H1 (cell line): ENCODE measurements at places on chromosomes 12 and 14. TPM values are rescaled to one million over a fixed set of nuclear protein-coding genes. Genes with fewer than 3 reads are reported as not detected.

The KRT72 gene
- polyA plus RNA-seq, result not detected in 2 replicates

The SLC39A2 gene
- polyA plus RNA-seq, result 0.14 and 0.31 TPM in 2 replicates

The TAS2R8 gene
- polyA plus RNA-seq, result not detected in 2 replicates

The ATP5F1B gene
- 1,127 and 1,522 TPM in 2 replicates for polyA plus RNA-seq

The ABCD2 gene
- polyA plus RNA-seq, result not detected in 2 replicates

The KRT78 gene
- not detected in 2 replicates for polyA plus RNA-seq

The HOXC13 gene
- 0.02 TPM in 1 of 2 replicates, not detected in the other for polyA plus RNA-seq

The OR4N5 gene
- not detected in 2 replicates for polyA plus RNA-seq

The RERG gene
- polyA plus RNA-seq, result 0.12 and 0.27 TPM in 2 replicates

The BCL2L14 gene
- polyA plus RNA-seq, result 0.39 and 0.80 TPM in 2 replicates
